Astrocyte (in vitro differentiated cells and primary cell): ENCODE measurements at places on chromosomes 1 and 21.

GRCh38 chr1:65605621-65606020, 185.2 kb downstream of the LEPR start:
- no peak for DNase-seq

DNA sequence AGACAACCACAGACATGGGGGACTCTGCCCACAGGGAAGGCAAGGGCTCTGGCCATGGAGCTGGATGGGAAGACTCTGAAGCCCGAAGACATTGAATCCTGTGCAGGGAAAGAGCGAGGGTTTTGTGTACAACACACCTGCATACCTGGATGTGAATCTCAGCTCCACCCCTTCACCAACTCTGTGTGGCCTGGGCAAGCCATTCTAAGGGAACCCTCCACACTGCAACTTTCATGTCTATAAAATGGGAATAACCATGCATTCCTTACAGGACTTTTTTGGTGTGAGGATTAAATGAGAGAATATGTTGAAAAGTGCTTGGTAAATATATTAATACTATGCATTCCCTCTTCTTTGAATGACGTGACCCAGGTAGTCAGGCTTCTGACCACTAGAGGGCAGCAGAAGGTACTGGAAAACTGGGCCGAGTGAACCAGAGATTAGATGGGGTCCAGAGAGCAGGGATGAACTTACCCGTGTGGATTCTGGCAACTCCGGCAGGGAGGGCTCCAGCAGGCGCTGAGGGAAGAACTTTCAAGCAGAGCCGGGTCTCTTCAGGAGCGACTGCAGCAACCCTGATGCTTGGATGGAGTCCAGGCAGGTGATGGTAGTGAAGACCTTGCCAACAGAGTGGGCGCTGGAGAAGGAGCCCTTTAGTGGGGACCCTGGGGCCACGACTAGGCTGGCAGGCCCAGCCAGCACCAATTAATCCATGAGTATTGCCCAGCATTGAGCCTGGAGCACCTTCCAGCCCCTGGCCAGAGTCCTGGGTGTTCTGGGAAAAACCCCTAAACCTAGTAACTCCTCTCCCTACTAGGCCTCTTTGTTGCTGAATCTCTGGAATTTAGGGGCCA, 834 bp upstream of the ELF3 start:
- DNase-seq, result peak; percentile 36

- no peak for DNase-seq
Observed at GRCh38 chr1:184494929-184495328, 108.1 kb downstream of the C1orf21 start.

GRCh38 chr1:194289569-194290266, 1103.3 kb upstream of the B3GALT2 start:
- no peak for DNase-seq

DNA sequence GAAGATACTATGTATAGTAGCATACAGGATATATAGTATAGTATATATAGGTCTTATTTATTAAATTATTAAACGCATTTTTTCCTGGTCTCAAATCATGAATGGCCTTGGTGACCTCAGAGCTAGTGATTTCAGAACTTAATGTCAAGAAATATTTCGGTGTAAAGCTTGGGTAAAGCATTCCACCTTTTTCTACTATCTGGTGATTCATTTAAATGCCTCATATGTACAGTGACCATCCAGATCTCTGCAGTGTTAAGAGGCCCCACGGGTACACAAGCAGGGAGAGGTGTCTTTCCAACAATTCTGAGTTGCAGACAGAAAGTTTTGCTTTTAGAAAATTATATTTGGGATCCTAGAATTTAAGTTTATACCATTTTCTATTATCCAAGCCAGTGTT, 626.5 kb downstream of the PTPRC start:
- no peak for DNase-seq

DNA sequence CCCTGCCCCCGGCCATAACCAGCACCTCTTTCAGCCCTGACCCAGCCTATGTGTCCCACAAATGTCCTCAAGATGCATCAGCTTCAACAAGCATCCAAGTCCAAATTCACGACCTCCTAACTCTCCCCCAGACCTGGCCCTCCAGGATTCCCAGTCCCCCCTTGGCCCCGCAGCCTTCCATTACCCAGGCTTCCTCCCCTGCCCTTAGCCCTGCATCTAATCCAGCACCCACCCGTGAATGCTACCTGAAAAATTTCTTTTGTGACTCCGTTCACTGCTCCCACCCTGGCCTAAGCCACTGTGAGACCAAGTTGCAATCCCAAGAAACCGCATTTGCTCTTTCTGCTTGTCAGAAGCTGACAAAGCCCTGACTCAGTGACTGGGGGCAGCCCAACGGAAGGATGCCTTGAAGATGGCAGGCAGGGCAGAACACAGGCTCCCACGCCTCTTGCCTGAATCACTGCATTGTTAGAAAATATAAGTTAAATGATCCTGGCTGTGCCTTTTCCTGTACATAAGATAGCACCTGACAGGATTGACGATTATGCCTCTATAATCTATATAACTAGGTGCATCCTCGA, 939 bp upstream of the MFAP2 start:
- DNase-seq, result peak; percentile 93

GRCh38 chr1:238710697-238711096, 675.7 kb upstream of the CHRM3 start:
- no peak for DNase-seq

- DNase-seq, result no peak
Observed at GRCh38 chr1:15684468-15685291, 560 bp downstream of the PLEKHM2 start.

DNA sequence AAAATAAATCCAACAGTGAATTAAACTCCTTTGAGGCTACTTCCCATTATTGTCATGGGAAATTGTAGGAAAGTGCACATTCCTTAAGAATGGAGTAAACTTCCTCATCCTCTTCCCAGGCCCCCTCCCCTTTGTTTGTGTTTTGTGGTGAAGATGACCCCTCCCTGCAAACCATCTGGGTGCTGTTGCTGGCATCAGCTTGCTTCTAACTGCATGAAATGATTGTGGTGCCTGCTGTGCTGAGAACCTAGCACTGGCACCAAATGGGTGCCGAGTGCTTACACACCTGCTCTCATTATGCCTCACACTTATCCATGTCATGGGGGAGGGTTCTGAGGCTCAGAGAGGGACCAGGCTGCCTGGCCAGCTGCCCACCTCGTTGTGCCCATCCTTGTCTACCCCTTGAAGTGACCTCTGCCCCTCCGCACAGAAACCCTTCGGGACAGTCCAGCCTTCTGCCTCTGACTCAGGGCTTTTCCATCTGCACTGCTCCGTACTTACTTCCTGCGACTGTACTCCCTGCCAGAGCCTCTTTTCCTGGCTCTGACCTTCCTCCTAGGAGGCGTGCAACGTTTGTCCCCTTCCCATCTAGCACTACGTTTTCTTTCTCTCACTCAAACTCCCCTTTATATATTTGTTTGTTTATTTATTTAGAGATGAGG, 30.6 kb downstream of the CAPN2 start:
- no peak for DNase-seq

DNA sequence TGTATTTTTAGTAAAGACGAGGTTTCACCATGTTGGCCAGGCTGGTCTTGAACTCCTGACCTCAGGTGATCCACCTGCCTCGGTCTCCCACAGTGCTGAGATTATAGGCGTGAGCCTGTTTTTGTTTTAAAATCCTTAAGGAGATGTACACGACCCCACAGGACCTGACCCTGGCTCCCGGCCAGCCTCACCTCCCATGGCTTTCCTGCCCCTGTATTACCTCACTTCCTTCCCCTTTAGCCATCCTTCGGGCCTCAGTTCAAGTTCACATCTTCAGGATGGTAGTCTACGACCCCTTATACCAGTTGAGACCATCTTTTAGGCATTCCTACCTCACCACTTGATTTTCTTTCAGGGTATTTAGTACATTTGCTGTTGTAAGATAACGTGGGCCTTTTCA, 36.3 kb downstream of the TCP10L start:
- no peak for DNase-seq

- DNase-seq, result no peak
Observed at GRCh38 chr1:212261361-212261929, 23.8 kb upstream of the PPP2R5A start.

- DNase-seq, result peak; percentile 29
Observed at GRCh38 chr1:154866257-154867063, 3.6 kb downstream of the KCNN3 start.

DNA sequence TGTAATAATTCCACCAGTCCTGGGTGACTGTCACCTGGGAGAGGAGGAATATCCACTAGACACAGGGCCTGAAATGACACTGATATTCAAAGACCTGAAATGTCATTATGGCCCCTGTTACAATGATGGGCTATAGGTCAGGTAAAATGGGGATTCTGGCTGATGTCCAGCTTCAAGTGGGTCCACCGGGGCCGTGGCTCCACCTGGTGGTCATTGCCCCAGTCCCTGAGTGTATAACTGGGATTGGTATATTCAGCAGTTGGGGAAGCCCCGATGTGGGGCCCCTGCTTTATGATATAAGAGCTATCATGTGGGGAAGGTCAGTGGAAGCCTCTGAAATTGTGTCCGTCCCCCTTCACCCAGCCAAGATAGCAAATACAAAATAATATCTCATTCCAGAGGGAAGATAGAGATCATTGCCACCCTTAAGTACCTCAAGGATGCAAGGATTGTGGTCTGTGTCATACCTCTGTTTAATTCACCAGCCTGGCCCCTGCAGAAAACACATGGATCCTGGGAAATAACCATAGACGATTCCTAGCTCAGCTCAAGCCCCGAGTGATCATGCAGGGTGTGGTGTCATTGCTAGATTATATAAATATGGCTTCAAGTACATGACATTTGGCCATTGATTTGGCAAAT, 19.4 kb downstream of the PLEKHO1 start:
- no peak for DNase-seq

DNA sequence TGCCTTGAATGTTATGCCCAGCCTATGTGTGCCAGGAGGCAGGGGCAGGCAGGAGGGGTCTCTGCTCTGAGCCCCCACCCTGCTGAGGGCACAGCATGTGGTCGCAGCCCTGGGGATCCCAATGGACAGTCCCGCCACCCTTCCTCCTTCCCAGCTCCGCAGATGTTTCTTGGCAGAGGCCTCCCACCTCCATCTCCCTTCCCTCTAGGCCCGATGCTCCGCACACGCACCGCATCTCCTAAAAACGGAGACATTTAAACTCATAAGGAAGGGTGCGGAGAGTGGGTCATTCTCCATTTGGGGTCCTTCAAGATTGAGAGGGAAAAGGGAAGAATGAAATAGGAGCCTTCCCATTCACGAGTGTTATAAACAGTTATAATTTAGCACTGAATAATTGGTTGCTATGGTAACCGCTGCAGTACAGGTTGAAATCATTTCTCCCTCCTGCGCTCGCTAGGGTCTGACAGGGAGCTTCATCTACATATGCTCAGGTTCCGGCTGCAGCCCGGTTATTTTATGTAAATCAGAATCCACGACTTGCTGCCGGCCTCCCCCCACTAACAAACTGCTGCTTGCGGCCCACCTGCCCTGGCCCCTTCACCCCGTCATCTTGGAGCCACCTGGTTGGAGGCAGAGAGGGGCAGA, 16.0 kb downstream of the CHD5 start:
- DNase-seq, result no peak

GRCh38 chr1:203213126-203213525, 16.3 kb downstream of the CHIT1 start:
- no peak for DNase-seq

GRCh38 chr1:118481126-118481525, 296.1 kb upstream of the SPAG17 start:
- DNase-seq, result no peak

DNA sequence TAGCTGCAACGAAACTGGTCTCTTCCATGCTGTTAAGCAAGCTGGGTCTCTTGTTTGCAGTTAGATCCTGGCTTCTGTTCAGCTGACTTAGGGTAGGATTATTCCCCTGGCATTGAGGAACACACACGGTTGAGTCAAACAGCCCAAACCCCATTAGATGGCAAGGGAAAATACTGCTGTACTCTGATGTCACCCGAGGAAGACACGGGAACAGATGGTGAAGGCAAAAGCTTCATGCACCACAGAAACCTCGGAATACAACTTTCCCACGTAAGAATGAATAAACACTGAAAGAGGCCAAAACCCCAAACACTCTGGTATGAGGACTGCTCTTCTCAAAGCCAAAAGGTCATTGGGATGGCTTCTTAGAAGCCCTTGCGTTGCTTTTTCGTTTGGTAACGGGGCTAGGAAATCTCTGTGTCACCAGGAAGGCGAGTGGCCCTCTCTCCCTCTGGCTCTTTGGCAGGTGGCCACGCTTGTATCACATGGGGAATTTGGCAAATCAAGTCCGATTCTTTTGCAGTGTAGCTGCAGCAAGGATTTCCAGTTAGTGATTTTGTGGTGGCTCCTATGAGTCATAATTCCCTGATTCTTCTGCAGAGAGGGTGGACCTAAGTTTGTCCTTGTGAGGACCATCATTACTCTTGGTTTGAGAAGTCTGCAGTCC, 16.7 kb upstream of the LYST start:
- DNase-seq, result peak; percentile 97

GRCh38 chr1:202264726-202265125, 71.1 kb downstream of the LGR6 start:
- DNase-seq, result no peak

GRCh38 chr1:9654834-9655723, 3.5 kb downstream of the PIK3CD start:
- DNase-seq, result no peak

GRCh38 chr1:3312898-3313575, 141.4 kb upstream of the ARHGEF16 start:
- DNase-seq, result peak; percentile 99

DNA sequence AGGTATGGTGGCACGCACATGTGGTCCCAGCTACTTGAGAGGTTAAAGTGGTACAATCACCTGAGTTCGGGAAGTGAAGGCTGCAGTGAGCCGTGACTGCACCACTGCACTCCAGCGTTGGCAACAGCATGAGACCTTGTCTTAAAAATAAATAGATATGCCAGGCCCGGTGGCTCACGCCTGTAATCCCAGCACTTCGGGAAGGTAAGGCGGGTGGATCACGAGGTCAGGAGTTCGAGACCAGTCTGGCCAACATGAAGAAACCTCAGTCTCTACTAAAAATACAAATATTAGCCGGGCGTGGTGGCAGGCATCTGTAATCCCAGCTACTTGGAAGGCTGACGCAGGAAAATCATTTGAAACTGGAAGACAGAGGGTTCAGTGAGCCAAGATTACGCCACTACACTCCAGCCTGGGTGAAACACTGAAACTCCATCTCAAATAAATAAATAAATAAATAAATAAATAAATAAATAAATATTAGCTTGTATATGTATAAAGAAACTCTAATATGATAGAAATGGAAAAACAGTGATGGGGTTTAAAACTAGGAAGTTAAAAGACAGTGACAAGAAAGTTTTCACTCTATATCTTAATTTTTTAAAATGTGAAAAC, 18.8 kb downstream of the GATAD2B start:
- no peak for DNase-seq

DNA sequence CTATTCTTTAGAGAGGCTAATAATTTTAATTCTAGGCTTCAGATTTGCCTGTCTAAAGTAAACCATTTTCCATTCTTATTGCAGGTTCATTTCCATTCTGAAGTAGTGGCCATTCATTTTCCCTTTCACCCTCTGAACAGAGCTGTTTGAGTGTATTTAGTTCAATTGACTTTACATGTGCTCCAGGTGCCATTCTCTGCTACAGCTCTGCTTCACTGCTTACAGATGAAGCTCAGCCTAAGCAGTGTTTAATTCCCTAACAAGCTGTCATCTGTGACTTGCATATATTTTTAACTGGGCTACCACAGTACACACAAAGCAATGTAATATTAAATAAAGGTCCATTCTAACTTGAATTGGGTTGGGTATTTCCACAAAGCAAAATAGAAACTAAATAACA, 1031.6 kb downstream of the KCNT2 start:
- no peak for DNase-seq

- DNase-seq, result peak; percentile 60
Observed at GRCh38 chr1:214372092-214372491, 91.1 kb downstream of the SMYD2 start.

- DNase-seq, result peak; percentile 82
Observed at GRCh38 chr1:1273512-1274298, at the start of gene UBE2J2. UBE2J2 (minus strand) TSS chr1:1273854; CDS start chr1:1267992, 5,862 bp downstream.

- DNase-seq, result no peak
Observed at GRCh38 chr1:36573445-36573844, 90.7 kb upstream of the CSF3R start.
